ENCODE measurements at places on chromosomes 2 and 18. TPM values are rescaled to one million over a fixed set of nuclear protein-coding genes. Genes with fewer than 3 reads are reported as not detected.

DNA sequence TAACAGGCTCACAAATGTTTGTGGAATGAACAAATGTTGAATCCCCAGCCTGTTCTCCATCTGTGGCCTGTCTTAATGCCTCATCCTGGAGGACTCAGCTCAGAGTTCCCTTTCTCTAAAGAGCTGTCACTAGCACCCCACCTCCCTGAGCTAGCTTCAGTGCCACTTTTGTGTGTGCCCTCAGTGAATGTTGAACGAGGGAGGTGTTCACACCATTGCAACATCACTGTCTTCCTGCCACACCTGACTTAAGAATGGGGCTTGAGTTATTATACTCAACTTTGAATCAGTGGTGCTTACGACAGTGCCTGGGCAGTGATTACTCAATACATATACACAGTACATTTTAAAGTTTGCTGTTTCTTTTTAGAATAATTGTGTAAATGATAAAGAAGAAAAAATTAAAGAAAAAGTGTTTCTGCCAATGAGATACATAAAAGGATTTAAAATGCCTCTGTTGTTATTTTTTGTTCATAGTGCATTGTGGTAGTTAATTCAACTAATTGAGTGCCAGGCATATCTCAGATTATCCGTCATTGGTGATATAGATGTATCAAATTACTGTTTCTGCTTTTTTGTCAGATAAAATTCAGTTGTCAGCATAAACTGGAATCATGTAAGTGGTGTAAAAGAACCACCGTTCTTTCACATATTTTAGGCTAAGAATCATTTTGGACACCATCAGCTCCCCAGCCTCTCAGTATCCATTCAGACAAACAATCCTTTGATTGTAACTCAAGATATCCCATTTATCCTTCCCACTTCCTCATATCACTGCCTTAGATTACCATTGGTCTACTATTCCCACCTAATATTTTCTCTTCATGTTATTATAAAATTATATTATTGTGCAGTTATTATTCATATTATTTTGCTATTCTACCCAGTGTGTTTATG, 304.7 kb downstream of the PTPRM start:
- no peak for DNase-seq

- no peak for DNase-seq
Observed at GRCh38 chr2:195575879-195576401, 81.1 kb upstream of the SLC39A10 start.

GRCh38 chr18:75625966-75626365, 198.5 kb upstream of the SMIM21 start:
- DNase-seq: no peak

GRCh38 chr2:214830794-214831346, 21.4 kb upstream of the BARD1 start:
- no peak for DNase-seq

DNA sequence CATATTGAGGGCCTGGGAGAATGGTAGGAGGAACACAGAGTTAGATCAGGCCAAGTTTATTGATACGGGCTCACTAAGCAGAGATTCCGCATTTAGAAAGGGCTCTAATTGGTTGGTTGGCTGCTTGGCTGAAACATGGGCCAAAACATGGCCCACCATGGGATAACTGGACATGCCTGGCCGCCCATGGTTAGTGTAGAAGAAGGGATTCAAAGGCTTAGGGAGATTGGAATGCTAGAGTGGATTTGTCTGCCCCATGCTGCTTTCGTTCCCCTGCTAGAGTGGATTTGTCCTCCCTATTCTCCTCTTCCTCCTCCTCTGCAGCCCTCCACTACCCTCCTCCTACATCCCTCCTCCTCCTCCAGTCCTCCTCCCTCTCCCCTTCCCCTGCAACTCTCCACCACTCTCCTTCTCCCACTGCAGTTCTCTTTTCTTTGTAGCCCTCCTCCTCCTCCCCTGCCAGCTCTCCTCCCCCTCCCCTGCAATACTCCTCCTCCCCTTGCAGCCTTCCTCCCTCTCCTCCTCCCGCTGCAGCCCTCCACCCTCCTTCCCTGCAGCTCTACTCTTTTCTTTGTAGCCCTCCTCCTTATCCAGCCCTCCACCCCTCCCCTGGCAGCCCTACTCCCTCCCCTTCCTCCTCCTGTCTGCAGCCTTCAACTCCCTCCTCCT, 17.2 kb downstream of the BOK start:
- no peak for DNase-seq

DNA sequence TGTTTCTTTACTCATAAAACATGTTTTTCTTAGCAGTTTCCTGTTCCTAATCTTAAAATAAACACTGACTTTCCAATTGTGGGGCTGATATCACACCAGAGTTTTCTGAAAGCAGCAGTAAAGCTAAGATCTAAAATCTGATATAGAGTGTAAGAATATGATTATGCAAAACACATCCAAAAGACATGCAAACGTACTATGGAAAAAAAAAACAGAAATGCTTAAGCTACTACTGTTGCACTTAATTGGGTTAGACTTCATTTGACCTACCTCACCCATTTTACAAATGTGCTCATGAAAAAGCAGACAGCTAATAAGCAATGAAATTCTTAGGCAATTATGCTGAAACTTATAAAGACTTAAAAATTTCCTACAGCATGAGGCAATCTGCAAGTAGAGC, 10.5 kb downstream of the CYTIP start:
- no peak for DNase-seq

GRCh38 chr2:109172556-109173105, 43.6 kb downstream of the SH3RF3 start:
- no peak for DNase-seq

GRCh38 chr2:240888890-240889573, 6.9 kb downstream of the MAB21L4 start:
- DNase-seq: no peak

DNA sequence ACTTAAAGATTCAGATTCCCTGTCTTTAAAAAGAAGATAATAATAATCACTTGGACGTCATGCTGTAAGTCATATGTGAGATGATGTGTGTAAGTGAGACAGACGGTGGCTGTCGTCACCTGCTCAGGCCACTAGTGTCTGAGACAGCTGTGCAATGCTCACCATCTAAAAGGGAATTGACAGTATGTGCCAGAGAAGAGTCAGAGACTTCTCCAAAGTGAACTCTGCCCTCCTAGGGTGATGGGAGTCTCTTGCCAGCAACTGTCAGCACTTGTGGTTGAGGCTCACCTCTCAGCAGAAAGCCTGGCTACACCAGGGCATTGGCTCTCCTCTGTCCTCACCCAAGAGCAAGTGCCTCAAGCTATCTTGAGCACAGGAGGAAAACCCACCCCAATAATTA, 131.6 kb upstream of the DNAJC10 start:
- DNase-seq: no peak

- no peak for DNase-seq
Observed at GRCh38 chr2:42361728-42362283, 789 bp upstream of the COX7A2L start.

DNA sequence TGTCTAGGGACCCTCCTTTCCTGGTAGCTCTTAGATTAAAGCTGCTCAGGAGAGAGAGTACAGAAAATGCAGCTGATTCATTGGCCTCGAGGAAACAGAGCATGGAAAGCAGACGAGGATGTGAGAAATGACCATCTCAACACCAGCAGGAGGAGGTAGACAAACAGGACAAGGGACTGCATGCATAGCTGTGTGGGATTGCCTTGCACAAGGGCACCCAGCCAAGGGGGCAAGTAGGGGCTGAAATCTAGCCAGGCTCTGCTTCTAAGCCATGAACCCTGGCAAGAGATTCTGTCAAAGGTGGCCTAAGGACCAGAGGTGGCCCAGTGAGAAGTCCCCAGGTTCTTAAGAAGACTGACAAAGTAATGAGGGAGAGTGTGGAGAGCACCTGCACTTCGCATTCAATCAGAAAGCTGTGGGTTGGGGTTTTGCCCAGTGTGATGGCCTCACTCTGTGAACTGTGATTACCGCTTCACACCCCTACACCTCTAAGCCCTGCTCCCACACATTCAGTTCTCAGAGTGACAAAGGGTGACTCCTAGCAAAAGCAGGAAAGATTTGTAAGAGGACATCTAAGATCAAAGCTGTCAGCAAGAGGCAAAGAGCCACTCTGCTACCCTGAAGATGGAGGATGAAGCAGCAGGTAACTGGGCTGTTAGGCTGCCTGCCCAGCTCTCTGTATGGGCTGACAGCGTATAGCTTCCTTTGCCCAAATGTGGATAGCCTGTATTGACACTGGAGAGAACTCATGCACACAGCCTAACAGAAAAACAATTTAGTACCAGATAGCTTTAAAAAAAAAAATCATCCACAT, 151.3 kb upstream of the PELI1 start:
- no peak for DNase-seq

GRCh38 chr2:240132651-240132980, 3.5 kb downstream of the COPS9 start:
- no peak for DNase-seq

GRCh38 chr2:182248898-182249297, 177.9 kb downstream of the PDE1A start:
- DNase-seq: no peak

- DNase-seq: no peak
Observed at GRCh38 chr2:195646424-195646823, 10.6 kb upstream of the SLC39A10 start.

DNA sequence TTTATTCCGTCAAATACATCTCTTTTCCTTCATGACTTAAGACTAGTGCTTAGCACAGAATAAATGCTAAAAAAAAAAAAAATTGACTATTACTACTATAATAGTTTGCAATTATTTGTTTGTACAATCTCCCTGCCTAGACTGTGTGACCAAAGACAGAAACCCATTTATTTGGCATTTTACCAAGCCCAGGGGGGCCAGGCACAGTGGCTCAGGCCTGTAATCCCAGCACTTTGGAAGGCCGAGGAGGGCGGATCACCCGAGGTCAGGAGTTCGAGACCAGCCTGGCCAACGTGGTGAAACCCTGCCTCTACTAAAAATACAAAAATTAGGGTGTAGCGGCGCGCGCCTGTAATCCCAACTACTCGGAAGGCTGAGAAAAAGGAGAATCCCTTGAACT, 1.4 kb downstream of the ASB3 start:
- no peak for DNase-seq

- no peak for DNase-seq
Observed at GRCh38 chr18:27017901-27018500, 152.5 kb upstream of the AQP4 start.

- no peak for DNase-seq
Observed at GRCh38 chr2:170596576-170596975, 118.6 kb upstream of the SP5 start.

DNA sequence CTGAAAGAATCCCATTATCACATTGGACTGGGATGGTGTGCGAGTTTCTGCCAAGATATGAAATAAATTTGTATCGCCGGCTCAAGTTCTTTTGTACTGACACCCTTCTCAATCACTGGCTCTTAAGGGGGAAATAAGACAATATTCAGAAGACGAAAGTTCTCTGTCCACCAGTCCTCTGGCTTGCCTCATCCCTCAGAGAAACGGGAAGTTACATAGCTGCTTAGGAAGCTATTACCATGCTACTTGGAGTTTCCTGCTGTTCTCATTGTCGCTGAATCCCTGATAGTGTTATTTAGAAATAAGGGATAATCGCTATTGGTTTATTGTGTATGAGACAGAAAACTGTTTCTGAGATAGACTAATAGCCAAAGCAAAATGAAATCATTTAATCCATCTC, 205.0 kb upstream of the ZNF521 start:
- no peak for DNase-seq

Gene INSIG2
- 19.3 TPM for polyA plus RNA-seq

Gene CXCR2
- not detected for polyA plus RNA-seq

Gene CFC1
- polyA plus RNA-seq: not detected

Gene LCT
- polyA plus RNA-seq: not detected

Gene RGPD4
- not detected for polyA plus RNA-seq

Data from AG04450 (cell line).